ENCODE measurements at places on chromosomes 16 and 17. TPM values are rescaled to one million over a fixed set of nuclear protein-coding genes. Genes with fewer than 3 reads are reported as not detected.

TP53TG3B gene
- polyA plus RNA-seq = 13.1 TPM

CRISPLD2 gene
- polyA plus RNA-seq = 13.2 TPM

PDIA2 gene
- polyA plus RNA-seq = 8.3 TPM

CNGB1 gene
- polyA plus RNA-seq = 17.1 TPM

KCNJ16 gene
- 2.1 TPM for polyA plus RNA-seq

CRK gene
- 32.2 TPM for polyA plus RNA-seq

PSMD3 gene
- polyA plus RNA-seq = 166 TPM

PROCA1 gene
- 8.8 TPM for polyA plus RNA-seq

MYH8 gene
- not detected for polyA plus RNA-seq

EVI2A gene
- polyA plus RNA-seq = 27.8 TPM

CD300LB gene
- not detected for polyA plus RNA-seq

IGSF6 gene
- 1.3 TPM for polyA plus RNA-seq

IRX5 gene
- polyA plus RNA-seq = 7.9 TPM

GRCh38 chr16:89826531-89827382, 1.5 kb upstream of the SPIRE2 start:
- no peak for DNase-seq

GRCh38 chr17:70636517-70637133, 467.3 kb downstream of the KCNJ2 start:
- DNase-seq = peak; percentile 84

GRCh38 chr16:73006026-73006425, 41.9 kb downstream of the ZFHX3 start:
- DNase-seq = no peak

GRCh38 chr17:35731239-35731916, at the start of gene RASL10B:
RASL10B (plus strand) TSS chr17:35731639; CDS start chr17:35735185, 3,546 bp downstream.
- DNase-seq = peak; percentile 70

DNA sequence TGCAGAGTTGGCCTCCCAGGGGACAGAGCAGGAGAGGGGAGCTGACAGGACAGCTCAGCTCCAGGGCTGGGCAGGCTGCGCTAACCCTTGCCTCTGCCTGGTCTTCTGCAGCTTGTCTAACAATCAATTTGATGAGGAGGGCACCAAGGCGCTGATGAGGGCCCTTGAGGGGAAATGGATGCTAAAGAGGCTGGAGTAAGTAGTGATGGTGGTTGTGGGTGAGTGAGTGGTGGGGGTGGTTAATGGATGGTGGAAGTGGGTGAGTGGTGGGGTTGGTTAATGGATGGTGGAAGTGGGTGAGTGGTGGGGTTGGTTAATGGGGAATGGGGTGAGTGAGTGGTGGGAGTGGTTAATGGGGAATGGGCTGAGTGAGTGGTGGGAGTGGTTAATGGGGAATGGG, 22.0 kb upstream of the CPNE2 start:
- DNase-seq = no peak

DNA sequence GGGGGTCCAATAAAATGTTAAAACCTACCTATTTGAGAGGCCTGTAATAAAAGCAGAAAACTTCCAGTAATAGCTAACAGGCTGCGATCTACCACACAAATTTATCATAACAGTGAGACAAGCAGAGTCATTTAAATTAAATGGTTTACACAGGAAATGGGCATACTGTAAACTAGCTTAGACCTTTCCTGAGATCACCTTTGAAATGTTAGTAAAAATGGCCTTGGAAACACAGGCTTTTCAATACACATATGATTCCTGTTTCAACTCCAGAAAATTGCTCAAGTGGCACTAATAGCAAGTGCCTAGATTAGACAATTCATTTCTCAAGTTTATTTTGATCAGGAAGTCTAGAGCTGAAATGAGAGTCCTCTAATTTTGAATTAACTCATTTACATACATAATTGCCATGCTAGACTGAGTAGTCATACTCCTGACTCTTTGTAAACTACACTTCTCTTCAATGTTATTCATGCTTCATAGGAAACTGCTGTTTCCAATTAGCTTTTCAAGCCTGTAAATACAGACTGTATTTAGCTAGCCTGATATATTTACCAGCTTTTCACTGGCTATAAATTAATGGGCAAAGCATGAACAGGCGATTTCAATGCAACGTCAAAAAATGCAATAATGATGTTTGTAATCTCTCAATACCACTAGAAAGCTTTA, 43.3 kb downstream of the PARN start:
- no peak for DNase-seq

GRCh38 chr17:51833045-51833444, 325.5 kb downstream of the CA10 start:
- no peak for DNase-seq

- DNase-seq = no peak
Observed at GRCh38 chr17:5794881-5795506, 210.7 kb upstream of the NLRP1 start.

GRCh38 chr16:85824161-85825135, 25.0 kb downstream of the COX4I1 start:
- DNase-seq = no peak

GRCh38 chr16:29757950-29758466, 12.2 kb upstream of the C16orf54 start:
- no peak for DNase-seq

DNA sequence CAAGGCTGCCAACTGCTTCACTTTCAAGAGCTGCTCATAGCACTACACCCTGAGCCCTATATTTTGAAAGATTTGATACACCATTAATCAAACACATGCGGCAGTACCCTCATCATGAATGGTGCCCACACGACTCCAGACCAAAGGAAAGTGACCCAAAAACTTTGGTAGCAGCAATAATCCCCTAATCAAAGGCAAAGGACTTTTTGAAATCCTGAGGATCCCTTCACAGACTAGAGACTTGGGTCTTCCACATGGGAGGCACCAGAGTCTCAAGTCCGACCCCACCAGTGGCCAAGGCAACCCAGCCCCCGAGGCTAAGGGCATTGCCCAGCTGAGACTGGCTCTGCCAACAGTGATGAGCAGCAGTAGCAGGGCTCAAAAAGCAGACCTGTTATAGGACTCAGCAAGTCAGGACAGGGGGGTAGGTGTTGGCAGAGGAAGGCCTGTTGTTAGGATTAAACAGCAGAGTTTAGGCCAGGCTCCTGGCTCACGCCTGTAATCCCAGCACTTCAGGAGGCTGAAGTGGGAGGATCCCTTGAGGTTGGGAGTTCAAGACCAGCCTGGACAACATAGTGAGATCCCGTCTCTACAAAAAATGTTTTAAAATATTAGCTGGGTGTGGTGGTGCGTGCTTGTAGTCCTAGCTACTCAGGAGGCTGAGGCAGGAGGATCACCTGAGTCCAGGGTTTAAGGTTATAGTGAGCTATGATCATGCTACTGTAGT, 3.2 kb downstream of the TRIM25 start:
- no peak for DNase-seq

DNA sequence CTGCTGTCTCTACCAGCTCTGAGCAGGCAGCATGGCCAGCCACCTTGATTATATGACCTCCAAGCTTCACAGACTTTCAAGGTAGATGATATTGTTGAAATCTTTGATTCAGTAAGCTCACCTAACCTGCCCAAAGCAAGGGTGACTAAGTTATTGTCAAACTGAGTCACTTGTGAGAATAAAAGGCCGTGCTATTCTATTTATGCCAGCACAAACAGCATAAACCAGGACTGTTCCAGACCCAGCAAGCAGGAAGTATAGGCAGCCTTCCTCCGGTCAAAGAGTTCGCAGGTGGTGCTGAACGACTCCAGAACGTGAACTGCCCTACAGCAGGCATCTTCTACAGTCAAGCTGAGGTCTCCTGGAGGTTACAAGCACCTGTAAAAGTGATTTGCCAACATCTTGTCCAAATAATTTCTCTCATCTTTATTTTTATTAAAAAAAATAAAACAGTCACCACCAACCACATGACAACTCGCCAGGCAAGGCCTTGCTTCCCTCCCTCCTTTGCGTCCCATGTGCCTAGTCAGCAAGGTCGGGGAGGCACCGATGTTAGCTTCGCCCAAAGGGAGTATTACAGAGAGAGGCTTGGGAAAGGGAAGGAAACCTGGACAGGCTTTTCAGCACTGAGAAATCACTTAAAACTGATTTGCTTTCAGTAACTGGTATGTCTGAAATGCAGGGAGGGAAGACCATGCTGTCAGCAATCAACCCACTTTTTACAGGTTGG, 10.8 kb downstream of the ARL2BP start:
- DNase-seq = no peak

- DNase-seq = no peak
Observed at GRCh38 chr17:37818689-37819088, 73.8 kb upstream of the HNF1B start.

DNA sequence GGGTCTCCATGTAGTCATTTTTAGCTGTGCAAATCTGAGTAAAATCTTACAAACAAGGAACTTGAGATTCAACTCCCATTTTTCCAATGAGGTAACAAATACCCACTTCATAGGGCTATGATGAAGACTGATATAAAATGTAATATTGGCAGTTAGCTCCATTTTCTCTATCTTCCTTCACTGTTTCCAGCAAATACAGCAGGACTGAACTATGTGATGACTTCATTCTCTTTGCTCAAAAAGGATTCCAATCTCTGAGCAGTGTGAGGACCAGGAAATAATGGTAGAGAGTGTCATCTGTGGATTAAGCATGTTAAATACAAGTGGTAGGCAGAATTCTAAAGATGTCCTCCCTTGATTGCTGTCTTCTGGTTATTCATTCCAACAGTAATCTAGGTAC, 18.3 kb downstream of the RND2 start:
- DNase-seq = no peak

DNA sequence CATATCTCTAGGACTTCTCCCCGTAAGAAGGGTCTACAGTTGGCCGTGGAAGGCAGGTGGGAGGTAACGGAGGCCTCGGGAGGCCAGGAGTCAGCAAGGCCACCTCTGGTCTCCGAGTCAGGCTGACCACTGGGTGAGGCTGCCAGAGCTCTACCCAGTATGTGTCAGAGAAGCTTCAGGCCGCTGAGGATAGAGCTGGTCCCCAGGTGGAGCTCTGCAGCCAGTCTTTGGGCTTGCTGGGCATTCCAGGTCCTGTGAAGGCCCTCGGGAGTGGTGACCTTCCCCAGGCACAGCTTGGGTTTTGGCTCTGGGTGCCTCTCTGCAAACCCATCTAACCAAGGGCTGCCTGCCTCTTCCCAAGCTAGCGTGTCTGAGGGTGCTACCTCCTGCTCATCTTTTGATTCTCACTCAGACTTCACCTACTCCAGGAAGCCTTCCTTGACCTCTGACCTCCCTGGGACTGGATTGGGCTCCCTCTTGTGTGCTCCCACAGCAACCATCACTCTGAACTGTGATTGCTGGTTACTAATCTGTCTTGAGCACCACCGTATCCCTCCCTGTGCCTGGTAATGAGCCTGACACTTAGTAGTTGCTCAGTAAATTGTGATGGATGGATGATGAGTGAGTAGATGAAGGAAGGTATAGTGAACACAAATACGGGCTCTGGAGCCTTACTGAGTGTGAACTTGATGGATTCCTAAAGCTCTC, 22.3 kb downstream of the RHBDL3 start:
- no peak for DNase-seq

- no peak for DNase-seq
Observed at GRCh38 chr17:49670002-49670401, 7.9 kb downstream of the SPOP start.

DNA sequence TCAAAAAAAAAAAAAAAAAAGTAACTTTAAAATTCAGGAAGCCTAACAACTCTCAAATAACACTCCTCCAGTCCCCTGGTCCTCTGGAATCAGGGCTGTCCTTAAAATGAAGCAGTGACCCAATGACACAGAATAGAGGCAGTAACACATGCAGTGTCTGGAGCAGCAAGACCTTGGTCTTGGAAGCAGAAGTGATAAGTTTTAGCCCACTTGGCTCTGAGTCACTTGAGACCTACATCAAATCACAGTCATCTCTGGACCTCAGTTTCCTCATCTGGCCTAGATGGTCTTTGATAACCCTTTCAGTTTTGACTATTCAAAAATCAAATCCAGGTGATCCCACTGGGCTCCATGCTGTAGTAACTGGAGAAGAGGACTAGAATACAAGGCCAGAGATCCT, 39.0 kb downstream of the LYRM1 start:
- no peak for DNase-seq

Measured in brain (organoid and tissue), 16 donors.